ENCODE measurements at places on chromosomes 2 and 18.
A peak's percentile ranks its signal among the peaks of the same experiment; 100 is the strongest.

DNA sequence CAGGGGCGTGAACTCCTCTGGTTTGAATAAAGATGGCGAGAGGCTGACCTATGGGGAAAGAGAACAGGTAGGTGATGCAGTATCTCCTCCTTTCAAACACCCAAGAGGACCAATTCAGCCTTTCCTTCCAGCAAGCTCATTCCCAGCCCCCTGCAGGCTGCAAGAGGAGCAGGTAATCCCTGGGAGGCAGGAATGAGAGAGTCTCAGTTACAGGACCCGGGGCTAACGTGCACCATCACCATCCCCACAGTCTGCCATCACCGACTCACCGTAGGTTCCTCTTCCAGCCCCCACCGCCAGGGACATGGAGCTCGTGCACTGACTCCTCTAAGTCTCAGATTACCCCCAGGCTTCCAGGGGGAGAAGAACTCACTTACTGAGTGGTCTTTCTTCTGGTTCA is 26.7 kb downstream of the XDH start:
- no peak for DNase-seq

GRCh38 chr2:36653967-36654694 is 42.4 kb upstream of the VIT start:
- no peak for DNase-seq

DNA sequence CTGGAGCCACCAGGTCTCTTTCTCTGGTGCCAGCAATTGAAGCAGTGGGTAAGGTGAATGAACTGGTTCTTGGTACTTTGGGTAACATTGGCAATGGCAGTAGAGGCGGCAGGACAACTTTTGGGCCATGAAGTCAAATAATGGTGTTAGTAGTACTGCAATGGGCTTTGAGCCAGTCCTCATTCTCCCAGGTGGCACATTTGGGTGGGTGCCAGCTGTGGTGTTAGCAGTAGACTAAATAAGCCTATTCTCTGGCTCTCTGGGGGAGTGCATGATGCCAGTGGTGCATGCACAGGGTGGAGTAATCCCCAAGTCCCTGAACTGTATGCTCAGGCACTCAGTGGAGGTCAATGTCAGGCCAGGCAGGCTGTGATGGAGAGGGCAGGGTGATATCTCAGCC is 120.2 kb upstream of the LRRTM4 start:
- DNase-seq = no peak

- DNase-seq = no peak
Measured at GRCh38 chr2:72511906-72512305, 313.9 kb downstream of the EXOC6B start.

GRCh38 chr2:177983183-177983788 is 89.3 kb downstream of the PDE11A start:
- DNase-seq = peak; percentile 2

- DNase-seq = no peak
Measured at GRCh38 chr2:38925982-38926381, 36.3 kb downstream of the ARHGEF33 start.

- DNase-seq = no peak
Measured at GRCh38 chr18:23227726-23228070, 92.4 kb downstream of the CABLES1 start.

DNA sequence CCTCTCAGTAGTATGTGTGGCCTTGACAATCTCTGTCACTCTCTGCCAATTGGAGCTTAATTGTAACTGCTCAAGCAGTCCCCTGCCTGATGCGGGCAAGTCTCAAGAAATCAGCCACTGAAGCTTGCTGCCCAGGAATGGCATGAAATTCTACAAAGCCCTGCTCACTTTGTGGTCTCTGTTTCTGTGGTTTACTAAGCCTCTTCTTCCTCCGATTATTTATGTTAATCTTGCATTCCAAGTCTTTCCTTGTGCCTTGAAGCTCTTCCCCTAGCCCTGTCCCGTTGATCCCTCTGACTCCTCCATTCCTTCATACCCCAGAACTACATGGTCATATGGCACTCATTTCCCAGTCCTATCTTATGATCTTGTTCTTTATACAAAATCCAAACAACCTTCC is 489.3 kb upstream of the CHST9 start:
- no peak for DNase-seq

- DNase-seq = no peak
Measured at GRCh38 chr2:239735829-239736357, 289.2 kb downstream of the NDUFA10 start.

DNA sequence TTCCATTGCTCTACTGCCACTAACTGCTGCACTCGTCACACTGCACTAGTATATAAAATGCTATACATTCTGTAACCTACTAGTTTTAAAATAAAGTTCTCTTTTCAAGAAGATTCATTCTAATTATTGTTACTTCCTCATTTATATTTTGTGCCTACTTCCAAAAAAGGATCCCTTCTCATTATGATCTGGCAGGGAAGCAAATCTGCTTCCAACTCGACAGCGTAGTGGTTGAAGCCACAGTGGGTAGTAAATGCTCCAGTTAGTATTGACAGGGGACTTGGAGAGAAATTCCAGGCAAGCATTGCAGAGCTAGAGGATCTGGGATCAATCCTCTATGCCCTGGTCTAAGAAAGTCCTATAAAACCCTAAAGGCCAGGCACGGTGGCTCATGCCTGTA is 53.3 kb upstream of the AP1S3 start:
- DNase-seq = no peak
